Activated naive CD4-positive, alpha-beta T cell treated with anti-CD3 and anti-CD28 coated beads for 36 hours (primary cell): ENCODE measurements at places on chromosomes 2 and 18. TPM values are rescaled to one million over a fixed set of nuclear protein-coding genes. Genes with fewer than 3 reads are reported as not detected.

Gene POTEI
- not detected for total RNA-seq

Gene GALNT3
- 1.5 TPM for total RNA-seq

Gene IAH1
- total RNA-seq = 65.4 TPM

Gene UGT1A8
- not detected for total RNA-seq

Gene SPP2
- not detected for total RNA-seq

Gene DLGAP1
- total RNA-seq = not detected

Gene GALNT14
- total RNA-seq = 1.1 TPM

Gene RESP18
- total RNA-seq = not detected
